ENCODE measurements at places on chromosomes 1 and 21.

DNA sequence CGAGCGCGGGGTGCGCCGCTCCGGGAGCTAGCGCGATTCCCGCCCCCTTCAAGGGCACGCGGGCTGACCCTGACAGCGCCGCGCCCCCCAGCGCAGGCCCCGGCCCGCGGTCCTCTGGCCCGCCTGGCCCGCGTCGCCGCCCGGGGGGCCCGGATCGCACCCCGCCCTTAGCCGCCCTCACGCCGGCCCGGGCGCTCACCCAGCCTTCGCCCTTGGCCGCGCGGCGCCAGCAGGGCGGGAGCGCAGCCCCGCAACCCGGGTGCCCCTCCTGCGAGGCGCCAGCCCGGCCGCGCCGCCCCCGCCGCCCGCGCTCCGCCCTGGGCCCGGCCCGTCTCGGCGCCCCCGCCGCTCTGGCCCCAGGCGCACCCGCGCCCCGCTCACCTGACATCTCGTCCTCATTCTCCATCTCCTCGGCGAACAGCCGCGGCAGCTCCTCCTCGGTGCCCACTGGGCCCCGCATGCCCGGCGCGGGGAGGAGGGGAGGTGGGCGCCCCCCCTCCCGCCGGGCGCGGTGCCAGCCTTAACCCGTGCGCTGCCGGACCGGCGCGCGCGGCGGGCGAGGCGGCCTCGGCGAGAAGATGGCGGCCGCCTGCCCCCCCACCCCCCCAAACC, 451 bp downstream of the CHD5 start:
- DNase-seq, result no peak

- no peak for DNase-seq
Measured at GRCh38 chr1:175353066-175353465, 160.5 kb upstream of the KIAA0040 start.

GRCh38 chr1:74780594-74780993, 47.6 kb downstream of the TYW3 start:
- DNase-seq, result no peak

- DNase-seq, result no peak
Measured at GRCh38 chr1:57013522-57013921, 47.7 kb upstream of the C8B start.

GRCh38 chr21:39451332-39452206, at the start of gene SH3BGR:
Gene SH3BGR, plus strand, starts transcription at chr21:39451970. Its CDS starts 127 bp downstream, at chr21:39452097.
- DNase-seq, result no peak

DNA sequence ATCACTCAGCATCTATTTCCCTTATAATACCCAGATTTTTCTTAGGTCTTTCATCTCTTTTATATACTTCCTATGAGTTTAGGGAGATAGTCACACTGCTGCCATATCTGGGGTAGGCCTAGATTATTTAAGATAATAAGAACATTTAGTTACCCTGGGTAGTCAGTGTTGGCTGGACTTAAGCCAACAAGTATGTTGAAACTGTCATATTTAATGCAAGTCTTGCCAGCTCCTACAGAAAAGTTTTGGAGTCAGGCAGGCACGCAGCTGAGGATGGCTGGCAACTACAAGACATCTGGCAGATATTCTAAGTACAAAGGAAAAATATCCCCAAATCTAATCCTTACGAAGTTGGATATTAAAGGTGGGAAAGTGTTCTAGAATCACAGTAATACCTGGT, 19.2 kb upstream of the DEPDC1 start:
- no peak for DNase-seq

- DNase-seq, result no peak
Measured at GRCh38 chr1:21552715-21553114, 43.5 kb downstream of the ALPL start.

- no peak for DNase-seq
Measured at GRCh38 chr1:231605149-231606100, 21.2 kb upstream of the DISC1 start.

DNA sequence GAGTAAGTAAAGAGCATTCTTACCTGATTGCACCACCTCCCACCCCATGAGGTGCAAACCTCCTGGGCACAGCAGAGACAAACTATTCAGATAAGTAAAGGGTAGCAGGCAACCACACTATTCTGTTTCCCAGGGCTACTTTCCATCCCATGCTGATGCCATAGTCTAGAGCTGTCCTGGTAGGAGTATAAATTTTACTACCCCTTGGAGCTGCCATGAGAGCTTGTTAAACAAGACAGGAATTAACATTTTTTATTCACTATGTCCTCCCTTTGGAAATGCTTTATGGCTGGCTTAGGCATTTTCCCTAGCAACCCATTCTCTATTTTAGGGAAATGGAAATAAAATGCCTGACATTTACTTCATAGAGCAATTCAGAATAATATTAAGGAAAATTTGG, 324.6 kb upstream of the USP25 start:
- DNase-seq, result no peak

- DNase-seq, result peak; percentile 19
Measured at GRCh38 chr1:223845037-223845809, 524 bp downstream of the TP53BP2 start.

- no peak for DNase-seq
Measured at GRCh38 chr1:110285316-110285715, 53.9 kb upstream of the RBM15 start.

DNA sequence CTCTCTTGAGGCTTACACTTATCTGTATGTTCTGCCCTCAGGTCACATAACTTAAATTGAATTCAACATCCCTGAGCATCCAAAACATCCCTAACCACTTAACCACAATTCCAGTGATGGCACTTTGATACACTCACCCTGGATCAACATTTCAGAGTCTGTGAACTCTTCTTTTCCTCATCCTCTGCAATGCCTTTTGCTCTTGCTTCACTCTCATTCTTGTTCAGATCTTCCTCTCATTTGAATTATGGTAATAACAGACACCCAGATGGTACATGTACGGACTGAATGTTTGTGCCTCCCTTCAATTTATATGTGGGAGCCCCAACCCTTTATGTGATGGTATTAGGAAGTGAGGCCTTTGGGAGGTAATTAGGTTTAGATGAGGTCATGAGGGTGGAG, 33.4 kb downstream of the PTGER3 start:
- no peak for DNase-seq

GRCh38 chr1:98496256-98496995, 165.1 kb upstream of the SNX7 start:
- no peak for DNase-seq

- no peak for DNase-seq
Measured at GRCh38 chr1:236489710-236490377, 33.9 kb upstream of the LGALS8 start.

GRCh38 chr1:40980453-40981121, 1.1 kb downstream of the CTPS1 start:
- peak; percentile 13 for DNase-seq

- DNase-seq, result no peak
Measured at GRCh38 chr1:119080586-119080985, 59.9 kb downstream of the WARS2 start.

DNA sequence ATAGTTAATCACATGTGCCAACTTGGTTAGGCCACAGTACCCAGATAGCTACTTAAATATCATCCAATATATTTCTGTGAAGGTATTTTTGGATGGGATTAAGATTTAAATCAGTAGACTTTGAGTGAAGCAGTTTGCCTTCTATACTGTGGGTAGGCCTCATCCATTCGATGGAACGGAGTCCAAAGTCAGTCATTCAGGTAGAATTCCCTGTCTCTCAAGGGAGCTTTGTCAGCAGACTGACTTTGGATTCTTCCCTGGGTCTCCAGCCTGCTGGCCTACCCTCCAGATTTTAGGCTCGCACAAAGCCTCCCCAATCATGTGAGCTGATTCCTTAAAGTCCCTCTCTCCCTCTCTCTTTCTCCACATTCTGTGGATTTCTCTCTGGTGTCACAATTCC, 145.1 kb upstream of the MAGI3 start:
- no peak for DNase-seq

DNA sequence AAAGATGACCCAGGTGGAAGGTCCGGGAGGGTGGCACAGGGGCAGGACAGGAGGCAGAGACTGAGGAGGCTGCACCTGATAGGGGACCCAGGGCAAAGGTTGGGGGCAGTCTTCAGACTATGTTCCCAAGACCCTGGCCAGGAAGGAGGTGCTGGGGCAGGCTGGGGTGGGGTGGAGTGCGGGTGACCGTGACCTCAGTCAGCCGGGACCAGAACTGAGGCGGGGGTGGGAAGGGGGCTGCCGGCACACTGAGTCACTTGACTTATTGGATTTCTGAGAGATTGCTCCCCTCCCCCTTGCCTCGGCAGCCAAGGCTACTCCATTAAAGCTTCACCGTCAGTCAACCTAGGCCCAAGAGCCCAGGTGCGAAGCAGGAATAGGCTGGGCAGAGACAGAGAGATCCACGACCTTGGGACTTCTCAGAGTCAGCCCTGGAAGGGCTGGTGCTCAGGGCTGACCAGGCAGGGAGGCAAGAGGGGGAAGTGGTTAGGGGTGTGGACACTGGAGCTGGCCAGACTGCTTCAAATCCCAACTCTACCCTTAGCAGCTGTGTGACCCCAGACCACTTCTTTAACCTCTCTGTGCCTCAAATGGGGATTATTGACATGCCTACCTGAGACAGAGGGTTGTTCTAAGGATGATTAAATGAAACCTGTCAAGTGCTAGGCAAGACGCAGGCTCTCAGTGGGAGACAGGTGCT, 47.9 kb upstream of the LAPTM5 start:
- no peak for DNase-seq

DNA sequence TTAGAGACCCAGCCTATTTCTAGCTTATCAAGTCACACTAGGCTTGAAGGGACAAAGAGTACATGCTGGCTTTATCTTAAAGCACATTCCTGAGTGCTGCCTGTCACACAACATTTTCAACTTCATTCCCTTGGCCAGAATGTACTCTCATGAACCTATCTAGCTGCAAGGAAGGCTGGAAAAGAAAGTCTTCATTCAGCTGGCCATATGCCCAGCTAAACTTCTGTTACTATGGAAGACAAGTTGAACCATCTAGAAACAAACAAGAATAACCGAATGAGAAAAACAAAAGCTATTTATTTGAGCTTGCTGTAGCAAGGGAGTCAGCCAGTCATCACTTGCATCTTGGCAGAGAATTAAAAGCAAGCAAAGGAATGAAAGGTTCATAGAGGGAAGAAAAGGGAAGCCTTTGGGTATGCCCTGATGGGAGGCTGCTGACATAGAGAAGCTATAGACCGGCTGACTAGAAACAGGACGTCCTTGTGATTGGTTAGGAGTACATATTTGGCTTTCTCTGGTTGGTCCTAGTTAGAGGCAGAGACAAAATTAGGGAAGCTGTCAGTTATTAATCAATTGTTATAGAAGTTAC, 108.4 kb downstream of the NEK7 start:
- DNase-seq, result no peak

DNA sequence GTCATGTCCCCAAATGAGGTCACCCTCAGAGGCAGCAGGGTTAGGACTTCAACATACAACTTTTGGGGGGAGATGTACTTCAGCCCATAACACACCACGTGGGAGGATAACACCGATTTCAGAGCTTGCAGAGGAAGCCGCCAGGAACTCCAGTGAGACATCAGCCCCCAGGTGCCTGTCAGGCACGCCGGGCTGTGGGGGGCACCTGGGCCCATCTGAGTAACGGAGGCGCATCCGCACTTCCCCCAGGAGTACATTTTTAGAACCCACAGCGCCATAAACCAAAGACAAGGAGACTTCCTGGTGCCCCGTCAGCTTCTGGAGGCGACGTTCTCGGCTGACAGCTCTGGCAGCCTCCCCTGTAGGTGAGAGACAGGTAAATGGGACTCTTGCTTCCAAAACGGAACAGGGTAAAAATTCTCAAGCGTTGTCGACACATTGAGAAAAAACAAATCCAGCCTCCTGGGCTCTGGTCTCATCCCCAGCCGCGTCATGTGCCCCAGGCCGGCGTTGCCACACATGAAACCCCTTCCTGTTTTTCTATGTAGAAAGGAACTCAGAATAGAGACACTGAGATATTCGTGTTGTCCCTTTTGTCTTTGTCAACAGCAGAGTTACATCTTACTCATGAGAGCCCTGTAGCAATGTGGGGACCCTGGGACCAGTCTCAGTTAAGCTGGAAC, 93.3 kb downstream of the PDE9A start:
- peak; percentile 8 for DNase-seq

GRCh38 chr1:208433086-208433485, 188.9 kb upstream of the PLXNA2 start:
- DNase-seq, result no peak

DNA sequence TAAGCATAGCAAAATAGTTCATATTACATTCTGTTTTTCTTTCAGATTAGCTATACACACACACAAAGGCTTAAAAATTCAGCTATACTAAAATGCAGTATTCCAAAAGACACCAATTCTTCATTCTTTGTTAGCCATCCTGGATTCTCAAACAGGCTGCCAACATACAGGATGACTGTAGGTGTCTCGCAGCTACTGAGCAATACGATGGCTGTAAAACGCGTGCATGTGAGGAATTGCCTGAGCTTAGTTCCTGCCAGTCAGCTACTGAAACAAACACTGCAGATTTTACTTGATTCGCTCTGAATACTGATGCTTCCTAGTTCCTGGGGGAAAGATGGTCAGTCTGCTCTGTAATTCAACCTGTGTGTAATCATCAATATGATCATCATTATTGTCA, 24.7 kb upstream of the HMGN1 start:
- no peak for DNase-seq

GRCh38 chr1:7233237-7233540, 447.9 kb downstream of the CAMTA1 start:
- no peak for DNase-seq

- DNase-seq, result no peak
Measured at GRCh38 chr1:178086766-178087165, 7.1 kb upstream of the RASAL2 start.

Data from stimulated activated CD8-positive, alpha-beta memory T cell treated with anti-CD3 and anti-CD28 coated beads, Interleukin-2, amount 100 ng/mL, for 1 hour (primary cell).